ENCODE measurements at places on chromosomes 1 and 21. TPM values are rescaled to one million over a fixed set of nuclear protein-coding genes. Genes with fewer than 3 reads are reported as not detected.
A peak's percentile ranks its signal among the peaks of the same experiment; 100 is the strongest.

GRCh38 chr1:107147843-107148242 lies 7.0 kb downstream of the NTNG1 start:
- DNase-seq = no peak

DNA sequence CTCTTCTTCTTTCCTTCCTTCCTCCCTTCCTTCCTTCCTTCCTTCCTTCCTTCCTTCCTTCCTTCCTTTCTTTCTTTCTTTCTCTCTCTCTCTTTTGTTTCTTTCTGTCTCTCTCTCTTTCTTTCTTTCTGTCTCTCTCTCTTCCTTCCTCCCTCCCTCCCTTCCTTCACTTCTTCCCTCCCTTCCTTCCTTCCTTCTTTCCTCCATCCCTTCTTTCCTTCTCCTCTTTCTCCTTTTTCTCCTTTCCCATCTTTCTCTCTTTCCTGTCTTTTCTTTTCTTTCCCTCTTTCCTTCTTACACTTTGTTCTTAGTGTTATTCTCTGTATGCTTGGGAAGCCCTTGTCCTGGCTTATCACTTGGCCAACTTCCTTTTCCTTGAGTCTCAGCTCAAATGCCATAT lies 72.5 kb upstream of the MPC2 start:
- DNase-seq = no peak

The CASZ1 gene
- 39.1 TPM for total RNA-seq

The SLC22A15 gene
- 5.6 TPM for total RNA-seq

The NOL9 gene
- total RNA-seq = 25.2 TPM

DNA sequence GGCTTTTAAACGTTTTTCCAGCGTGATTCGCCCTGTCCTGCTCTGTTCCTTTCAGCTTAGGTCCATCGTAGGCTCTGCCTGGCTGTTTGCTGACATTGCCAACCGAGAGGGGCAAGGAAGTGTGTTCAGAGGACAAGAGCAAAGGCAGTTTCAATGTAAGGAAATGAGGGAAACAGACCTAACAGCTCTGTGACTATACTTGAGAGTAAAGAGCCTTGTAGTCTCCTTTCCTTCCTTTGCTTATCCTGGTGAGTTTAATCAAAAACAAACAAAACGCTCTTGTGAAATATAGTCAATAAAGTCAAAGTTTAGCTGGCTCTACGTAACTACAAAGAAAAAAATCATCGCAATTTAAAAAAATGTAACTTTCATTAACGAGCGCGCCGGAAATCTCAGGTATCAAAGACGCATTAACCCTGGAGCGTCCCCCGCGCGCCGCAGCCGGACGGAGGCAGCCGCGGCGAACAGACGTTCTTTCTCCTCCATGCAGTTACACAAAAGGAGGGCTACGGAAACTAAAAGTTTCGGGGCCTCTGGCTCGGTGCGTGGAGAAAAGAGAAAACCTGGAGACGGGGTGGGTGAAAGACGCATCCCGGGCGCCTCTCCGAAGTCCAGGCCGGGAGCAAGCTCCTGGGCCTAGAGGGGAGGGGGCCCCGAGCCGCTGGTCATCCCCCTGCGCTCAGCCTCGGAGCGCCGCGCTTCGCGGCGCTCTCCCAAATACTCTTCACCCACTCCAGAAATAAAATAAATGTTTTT lies 617 bp upstream of the ADGRL2 start:
- no peak for DNase-seq

The KIF17 gene
- total RNA-seq = 1.8 TPM

GRCh38 chr1:33256471-33257206 lies at the start of gene ZNF362:
Gene ZNF362 (plus strand): TSS chr1:33256492. CDS start chr1:33270575, 14,083 bp downstream.
- DNase-seq = peak; percentile 38
